Stimulated activated CD8-positive, alpha-beta memory T cell treated with anti-CD3 and anti-CD28 coated beads, Interleukin-12 subunit alpha, Interleukin-12 subunit beta, amount 100 ng/mL, for 1 hour (primary cell): ENCODE measurements at places on chromosomes 1 and 21.

DNA sequence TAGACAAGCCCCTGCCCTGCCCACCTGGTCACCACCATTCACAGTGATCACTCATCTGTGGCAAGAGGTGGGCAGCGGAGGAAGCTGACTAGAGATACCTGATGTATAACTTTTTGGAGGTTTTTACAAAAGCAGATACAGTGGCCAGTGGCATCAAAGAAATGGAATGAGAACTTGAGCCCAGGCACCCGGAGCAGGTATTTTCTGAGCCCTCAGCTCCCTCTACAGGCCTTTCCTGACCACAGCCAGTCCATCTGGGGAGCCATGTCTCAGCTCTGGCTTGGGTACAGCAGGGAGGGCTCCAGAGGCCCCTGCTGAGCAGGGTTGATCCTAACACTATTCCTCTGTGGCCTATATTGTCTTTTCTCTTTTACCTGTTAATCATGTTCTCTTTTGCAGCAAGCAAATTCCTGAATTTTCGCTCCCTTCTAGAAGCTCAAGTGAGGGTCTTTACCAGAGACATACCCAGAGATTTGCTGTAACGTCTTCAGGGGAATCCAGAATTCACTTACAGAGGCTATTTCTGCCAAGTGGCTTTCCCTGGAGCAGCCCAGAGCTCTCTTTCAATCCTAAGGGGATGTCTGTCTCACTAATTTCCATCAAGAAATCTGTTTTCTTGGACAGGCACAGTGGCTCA, 27.3 kb downstream of the GPR157 start:
- no peak for DNase-seq

DNA sequence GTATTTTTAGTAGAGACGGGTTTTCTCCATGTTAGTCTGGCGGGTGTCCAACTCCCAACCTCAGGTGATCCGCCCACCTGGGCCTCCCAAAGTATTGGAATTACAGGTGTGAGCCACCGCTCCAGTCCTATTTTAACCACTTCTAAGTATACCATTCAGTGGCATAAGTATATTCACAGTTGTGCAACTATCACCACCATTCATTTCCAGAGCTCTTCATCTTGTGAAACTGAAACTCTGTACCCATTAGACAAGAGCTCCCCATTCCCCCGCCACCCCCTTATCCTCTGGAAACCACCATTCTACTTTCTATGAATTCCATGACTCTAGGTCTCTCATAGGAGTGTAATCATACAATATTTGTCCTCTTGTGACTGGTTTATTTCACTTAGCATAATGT, 40.2 kb upstream of the CAMTA1 start:
- no peak for DNase-seq

GRCh38 chr1:55626326-55626725, 411.2 kb upstream of the USP24 start:
- no peak for DNase-seq

- DNase-seq, result peak; percentile 63
These were observed 449 bp upstream of the RCAN3 start for GRCh38 chr1:24502065-24502708.

GRCh38 chr1:157404063-157404501, 148.2 kb downstream of the FCRL5 start:
- DNase-seq, result no peak

GRCh38 chr1:186985889-186986491, 157.2 kb downstream of the PLA2G4A start:
- DNase-seq, result no peak

DNA sequence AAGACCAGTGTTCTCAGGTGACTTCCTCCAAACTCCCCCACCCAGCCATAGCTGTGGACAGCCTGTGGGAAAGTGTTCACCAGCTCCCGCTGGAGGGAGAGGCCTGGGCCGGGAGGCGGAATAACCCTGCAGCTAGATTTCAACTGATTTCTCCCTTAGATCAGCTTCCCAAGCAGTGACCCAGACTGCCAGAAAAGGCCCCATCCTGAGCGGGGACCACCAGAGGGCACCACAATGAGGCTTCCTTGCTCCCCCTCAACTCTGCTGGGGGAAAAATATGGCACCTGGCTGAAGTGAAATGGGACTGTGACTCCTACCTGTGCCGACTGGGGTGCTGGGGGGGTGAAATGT, 50.8 kb downstream of the RHBG start:
- DNase-seq, result peak; percentile 11

DNA sequence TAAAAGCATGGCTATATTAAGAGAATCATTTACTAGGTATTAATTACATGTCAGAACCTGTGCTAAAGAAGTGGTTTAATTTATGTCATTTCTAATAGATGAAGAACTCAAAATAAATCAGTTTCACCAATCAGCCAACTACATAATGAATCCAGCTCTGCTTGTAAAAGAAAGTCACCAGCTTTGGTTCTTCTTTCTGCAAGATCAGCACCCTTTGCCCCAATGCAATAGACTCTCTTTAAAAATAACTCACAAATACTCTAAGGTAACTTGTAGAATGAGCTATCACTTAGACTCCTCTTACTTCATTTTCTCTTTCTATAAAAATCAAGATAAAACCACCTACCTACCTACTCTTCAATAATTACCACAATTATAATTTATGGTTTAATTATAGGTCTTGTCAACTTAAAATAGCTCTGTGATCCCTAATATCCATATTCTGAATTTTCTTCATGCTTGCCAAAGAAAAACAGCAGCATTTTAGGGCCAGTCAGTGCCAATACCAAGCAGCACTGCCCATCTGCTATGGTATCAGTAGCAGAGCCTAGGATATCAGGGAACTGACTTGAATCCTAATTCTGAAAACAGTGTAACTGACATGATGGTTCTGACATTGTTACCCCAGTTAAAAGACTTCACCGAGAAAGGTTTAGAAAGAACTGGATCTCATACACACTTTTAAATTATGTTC, 11.3 kb downstream of the SLC19A2 start:
- no peak for DNase-seq

- no peak for DNase-seq
These were observed 200.0 kb downstream of the RHOU start for GRCh38 chr1:228935198-228935663.

GRCh38 chr1:42264511-42265190, 70.4 kb downstream of the FOXJ3 start:
- no peak for DNase-seq

DNA sequence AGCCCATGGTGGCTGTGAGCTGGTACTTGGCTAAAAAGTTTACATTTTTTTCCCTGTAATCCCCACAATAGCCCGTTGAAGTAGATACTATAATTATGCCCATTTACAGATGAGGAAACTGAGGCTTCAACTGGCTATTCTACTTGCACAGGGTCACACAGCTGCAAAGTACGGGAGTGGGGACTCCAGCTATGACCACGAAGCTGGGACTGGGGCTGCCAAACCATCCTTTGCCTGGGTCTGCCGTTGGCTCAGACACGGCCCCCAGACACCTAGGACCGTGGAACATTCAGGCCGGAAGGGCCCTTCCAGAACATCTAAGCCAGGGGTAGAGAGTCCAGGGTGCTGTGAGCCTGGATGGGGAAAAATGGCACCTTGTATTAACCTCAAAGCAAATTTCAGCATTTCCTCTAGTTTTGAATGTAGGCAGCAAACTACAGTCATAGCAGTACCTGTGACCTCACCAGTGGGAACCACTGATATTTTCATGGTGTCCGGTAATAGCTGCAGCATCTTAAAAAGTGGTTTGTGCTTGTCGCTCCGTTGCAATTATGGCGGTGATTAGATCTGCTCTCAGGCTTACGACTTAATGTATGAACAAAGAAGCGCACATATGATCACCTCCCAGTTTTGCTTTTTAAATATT, 4.3 kb downstream of the TP73 start:
- DNase-seq, result no peak

DNA sequence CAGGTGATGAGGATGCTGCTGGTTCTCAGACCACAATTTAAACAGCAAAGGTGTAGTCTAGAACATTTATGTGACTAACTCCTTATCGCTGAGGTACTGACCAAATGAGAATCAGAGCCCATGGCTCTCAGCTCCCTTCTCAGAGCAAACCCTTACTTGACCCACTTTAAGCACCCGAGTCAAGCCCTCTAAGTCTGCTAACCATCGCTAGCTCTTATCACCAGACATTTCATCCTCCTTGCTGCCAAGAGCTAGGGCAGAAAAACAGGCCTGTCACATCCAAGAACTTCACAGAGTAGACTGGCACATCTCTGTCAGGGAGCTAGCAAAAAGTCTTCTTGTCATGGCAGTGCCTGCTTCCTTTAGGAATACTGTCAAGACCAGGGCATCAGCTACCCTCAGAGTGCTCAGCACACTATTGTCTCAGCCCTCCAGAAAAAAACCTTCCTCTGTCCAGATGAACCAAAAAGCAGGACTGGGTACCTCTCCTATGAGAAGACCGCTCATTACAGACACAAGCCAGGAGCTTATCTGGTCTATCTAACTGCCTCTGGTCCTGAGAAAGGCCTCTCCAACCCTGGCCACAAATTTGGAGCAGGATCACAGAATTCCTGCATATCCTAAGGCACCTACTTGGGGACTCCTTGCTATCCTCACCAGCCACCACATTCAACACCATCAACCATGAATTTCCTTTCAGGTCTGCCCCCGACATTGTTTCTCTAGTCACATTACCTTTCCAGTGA, 26.2 kb downstream of the ERI3 start:
- DNase-seq, result no peak

DNA sequence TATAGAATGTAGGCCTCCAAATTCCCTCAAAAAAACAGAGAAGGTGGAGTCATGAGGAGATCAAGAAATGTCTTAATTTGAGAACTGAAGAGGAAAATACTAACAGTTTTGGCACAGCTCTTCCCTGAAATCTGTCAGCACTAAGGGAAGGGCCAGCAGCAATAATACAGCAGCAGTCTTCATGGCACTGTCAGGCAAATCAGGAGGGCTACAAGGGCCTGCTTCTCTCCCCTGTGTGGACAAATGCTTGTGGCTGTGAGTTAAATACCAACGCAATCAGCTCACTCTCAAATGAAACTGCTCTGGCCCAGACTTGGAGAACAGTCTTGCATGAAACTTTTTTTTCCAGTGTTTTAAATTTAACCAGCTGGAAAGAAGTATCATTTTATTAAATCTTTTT, 20.5 kb upstream of the CNN3 start:
- no peak for DNase-seq

DNA sequence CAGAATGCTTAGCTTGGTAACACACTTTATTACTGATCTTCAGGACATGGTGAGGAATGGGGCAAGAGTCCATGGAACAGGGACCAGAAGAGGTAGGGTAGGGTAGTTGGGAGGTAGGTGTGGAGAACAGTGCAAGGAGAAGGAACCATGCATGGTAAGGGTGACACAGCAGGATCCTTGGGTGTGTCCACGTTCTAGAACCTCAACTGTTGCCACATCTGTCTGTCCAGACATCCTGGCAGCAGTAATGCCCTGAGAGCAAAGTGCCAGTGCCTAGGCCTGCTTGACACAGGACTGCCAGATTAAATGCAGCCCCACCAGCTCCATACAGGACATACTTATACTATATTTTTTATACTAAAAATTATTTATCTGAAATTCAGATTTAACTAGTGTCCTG, 13.9 kb downstream of the DMAP1 start:
- DNase-seq, result no peak

DNA sequence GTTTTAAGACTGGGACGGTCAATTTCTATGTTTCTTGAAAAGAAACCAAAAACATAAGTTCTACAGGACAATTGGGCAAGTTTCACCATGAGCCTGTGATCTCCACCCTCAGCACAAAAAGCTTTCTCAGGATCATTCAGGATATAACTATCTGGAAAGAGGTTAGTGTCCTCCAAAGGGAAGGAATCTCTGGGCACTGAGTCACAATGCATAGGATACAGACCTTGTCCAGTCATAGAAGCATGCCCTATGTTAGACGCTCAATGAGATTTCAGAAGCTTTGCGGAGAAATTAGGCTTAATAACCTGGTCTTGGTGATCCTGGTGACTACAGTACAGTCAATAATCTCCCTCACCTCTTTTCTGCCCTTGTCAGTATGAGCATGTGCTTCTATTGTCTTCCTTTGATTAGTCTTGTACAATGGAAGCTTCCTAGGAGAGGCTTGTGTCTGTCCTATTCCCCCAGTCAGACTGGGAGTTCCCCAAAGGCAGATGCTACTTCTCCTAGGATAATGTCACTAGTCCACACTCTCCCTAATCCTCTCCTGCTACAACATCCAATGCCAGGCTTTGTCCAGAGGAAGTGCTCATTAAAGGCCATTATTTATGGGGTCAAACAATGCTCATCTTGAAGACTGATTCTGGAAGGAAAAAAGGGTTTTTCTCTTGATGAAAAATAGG, 97.4 kb downstream of the KCNH1 start:
- DNase-seq, result no peak

DNA sequence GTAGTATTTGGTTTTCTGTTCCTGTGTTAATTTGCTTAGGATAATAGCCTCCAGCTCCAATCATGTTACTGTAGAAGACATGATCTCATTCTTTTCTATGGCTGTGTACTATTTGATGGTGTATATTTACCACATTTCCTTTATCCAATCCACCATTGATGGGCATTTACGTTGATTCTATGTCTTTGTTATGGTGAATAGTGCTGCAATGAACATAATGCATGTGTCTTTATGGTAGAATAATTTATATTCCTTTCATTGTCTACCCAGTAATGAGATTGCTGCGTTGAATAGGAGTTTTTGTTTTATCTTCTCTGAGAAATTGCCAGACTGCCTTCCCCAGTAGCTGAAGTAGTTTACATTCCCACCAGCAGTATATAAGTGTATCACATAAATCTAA, 538.8 kb downstream of the LRRIQ3 start:
- no peak for DNase-seq

DNA sequence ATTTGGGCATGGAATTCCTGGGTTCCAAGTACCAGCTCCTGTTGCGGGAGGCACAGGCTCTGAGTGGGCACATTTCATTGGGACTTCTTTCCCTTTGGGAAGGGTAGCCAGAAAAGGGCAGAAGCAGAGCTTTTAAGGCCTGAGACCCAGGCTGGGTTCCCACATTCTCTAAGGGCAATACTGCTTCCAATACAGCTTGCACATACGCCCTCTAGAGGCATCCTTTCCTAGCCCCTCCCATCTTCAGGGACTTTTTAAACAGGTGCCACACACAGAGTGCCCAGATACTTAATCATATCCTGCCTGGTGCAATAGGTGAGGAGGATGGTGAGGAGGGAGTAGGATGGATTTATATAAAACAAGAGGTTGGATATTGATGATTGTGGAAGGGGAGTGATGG, 5.7 kb downstream of the GPR88 start:
- no peak for DNase-seq

- no peak for DNase-seq
These were observed 351.0 kb upstream of the VAMP3 start for GRCh38 chr1:7420098-7420445.

DNA sequence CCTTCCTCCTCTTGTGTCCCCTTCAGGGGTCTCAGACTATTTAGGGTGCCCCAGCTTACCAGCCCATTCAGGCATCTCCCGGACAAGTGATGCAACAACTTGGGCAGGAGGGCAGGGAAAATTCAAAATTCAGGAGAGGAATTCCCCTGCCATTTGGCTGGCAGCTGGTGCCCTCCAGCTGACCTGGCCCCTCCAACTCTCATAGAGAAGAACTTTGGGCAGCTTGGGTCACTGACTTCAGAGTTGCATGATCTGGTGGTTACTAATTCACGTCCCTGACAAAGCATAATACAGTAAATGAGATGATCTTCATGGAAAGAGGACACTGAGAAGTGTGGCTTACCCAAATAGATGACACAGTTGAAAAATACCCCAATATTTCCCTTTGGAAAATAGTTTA, at the start of gene FCAMR:
TSS of gene FCAMR (minus strand) at position 15 of the 400 bp plus-strand sequence. CDS start 335 bp downstream, outside the sequence.
- no peak for DNase-seq

GRCh38 chr1:33819913-33820311, 44.0 kb upstream of the HMGB4 start:
- no peak for DNase-seq
